ENCODE measurements at places on chromosomes 4 and X.

DNA sequence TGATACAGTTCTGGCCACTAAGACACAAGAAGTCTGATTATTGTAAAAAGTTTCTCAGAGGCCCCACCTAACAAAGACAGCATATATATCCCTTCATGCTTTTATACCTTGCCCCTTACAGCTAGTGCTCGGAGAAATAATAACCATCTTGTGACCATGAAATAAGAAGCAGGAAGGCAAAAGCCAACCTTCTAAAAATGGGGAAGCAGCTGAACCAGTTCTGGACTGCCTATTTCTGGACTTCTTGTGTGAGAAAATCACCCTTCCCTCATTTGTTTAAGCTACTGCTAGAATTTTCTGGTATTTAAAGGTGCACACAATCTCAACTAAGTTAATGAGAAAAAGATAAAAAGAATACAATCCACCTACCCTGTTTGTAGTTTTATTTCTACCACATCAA is 87.5 kb downstream of the CNOT6L start:
- no peak for DNase-seq

- no peak for DNase-seq
Observed at GRCh38 chr4:25861280-25861950, 1.4 kb downstream of the SEL1L3 start.

- no peak for DNase-seq
Observed at GRCh38 chrX:150303386-150304097, 59.6 kb upstream of the MAMLD1 start.

DNA sequence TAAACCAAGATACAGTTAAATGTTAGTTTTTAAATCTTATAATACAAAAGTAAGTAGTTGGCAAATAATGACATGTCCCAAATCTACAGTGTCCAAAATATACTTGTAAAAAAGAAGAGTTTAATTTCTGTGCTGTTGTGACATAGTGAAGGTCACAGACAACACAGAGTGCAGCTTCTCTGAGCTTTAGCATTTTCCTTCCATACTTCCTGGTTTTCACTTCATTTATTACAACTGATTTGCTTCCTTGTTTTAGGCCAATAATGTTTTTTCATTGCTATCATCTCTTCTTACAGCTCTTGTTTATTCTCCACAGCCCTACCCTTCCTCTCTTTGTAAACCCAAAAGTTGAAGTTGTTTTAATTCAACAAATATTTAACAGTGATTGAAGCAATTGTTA is 132.4 kb upstream of the TET2 start:
- DNase-seq, result no peak

- no peak for DNase-seq
Observed at GRCh38 chrX:148903176-148903575, 402.8 kb downstream of the AFF2 start.

DNA sequence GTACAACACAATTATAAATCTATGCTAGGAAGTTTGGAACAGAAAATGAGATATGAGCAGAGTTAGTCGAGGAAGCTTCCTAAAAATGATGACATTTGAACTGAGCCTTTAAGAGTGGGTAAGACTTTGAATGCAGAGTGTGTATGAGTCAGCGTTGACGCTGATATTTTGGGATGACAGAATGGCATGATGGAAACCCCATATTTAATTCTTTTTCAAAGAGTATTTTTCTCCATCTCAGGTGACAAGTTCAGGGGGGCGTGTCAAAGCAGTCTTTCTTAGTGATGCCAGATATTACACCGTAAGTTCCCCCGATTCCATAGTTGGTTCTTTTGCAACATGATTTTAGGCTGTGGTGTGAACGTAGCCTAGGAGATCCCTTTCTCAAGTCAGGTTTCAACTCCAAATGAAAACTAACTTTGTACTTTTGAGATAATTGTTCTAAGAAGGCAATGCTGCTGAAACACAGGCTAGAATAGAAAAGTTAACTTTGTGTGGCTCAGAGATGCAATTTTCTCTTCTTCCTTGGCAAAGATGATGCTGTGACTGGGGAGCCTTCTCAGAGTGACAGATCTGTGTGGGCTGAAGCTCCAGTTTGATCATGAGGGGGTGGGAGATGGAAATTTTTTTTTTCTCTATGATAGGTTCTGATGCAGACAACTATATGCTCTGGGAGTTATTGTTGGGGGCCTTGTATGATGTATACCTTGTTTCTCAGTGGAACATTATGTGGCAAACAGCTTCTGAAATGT is 59.2 kb downstream of the GLUD2 start:
- DNase-seq, result no peak

GRCh38 chr4:55318175-55319129 is 27.6 kb upstream of the SRD5A3 start:
- no peak for DNase-seq

DNA sequence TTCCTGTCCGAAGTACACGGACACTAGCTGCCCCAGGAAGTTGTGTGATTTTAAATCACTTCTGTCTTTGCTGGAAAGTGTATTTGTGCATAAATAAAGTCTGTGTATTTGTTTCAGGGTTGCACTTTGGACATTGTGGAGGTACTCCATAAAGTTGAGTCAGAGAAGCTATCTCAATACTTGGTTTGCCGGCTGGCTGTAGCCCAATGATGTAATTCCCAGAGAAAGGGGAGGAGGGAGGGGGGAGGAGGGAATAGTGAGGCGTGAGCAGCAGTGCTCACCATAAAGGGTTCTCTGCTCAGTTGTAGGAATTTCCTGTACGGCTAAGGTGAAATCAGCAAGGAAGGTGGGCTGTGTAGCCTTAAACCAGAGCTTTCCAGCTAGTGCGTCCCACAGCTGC is 7.5 kb downstream of the APEX2 start:
- no peak for DNase-seq

- no peak for DNase-seq
Observed at GRCh38 chrX:72316408-72317110, 10.8 kb upstream of the CITED1 start.

DNA sequence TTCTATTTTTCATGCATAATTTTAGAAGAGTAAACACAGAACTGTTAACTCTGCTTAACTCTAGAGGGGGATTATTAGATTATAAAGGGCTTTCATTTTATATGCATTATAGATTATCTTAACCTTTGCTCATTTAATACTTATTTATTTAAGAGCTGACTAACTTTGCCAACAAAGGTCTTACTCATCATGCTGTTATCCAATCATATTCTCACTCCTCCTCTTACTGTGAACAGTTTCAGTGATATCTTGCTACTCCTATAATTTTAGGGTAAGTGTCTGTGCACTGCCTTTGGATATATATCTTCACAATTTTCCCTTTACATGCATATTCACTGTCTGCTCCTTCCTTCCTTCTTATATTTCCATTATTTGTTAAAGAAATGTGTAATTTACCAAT is 1814.9 kb downstream of the STIM2 start:
- no peak for DNase-seq

DNA sequence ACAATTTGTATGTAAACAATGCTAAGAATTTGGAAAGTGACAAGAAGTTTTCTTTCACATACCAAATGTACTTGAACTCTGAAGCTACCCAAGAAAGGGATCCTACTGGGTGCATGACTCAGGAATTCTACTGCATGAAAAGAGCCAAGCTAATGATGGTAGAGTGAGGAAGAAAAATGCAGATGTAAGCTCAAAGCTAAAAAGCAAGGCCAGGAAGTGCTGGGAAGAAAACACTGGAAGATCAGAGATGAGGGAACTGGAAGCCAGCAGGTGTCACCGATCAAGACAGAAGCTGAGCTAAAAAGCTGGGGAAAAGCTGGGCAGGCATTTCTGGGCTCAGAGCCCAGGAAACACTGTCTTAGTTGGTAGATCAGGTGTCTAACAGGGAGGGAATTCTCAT is 449.1 kb downstream of the NKX6-1 start:
- DNase-seq, result peak; percentile 24

DNA sequence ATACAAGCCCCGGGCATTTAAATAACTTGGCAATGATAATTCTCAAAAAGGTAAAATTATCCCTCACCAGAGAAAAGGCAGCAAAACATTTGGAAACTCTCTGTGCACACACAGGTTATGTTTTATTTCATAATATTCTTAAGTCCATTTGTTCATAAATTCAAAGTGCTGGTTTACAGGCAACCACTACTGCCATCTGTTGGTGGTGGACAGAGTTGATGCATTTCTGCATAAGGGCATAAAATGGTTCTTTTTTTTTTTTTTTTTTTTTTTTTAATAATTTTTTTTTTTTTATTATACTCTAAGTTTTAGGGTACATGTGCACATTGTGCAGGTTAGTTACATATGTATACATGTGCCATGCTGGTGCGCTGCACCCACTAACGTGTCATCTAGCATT is 31.5 kb upstream of the IL21 start:
- DNase-seq, result no peak

DNA sequence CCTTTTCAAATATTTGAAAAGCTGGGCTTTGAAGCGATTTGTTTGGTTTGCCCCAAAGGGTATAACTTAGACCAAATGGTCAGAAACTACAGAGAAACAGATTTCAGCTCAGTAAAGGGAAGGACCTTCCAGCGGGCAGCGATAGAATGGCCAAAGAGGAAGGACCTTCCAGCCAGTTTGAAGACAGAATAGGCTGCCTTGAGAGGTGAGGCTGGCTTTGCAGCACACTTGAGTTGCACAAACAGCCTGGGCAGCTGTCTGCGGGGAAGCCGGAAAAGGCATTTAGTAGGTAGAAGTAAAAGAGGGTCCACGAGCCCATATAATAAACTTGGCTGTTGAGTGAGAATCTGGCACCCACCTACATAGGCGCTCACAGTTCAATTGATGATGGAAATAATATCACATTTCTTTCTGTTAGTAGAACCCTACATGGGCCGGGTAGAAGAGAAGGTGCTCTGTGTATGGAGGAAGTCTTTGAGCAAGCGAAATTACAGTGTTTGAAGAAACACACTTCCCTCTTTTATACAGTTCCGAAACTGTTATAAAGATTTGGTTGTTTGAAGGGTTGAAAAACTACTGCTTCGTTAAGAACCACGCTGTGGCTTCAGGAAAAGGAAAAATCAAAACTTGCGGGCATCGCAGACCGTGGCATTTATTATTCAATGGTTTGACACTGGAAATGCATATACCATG is 75.0 kb upstream of the SORBS2 start:
- DNase-seq, result no peak

GRCh38 chr4:6179362-6179761 is 21.0 kb downstream of the JAKMIP1 start:
- DNase-seq, result no peak

- DNase-seq, result no peak
Observed at GRCh38 chr4:138242834-138243156, 646 bp upstream of the SLC7A11 start.

GRCh38 chr4:35649011-35649410 is 595.3 kb downstream of the ARAP2 start:
- no peak for DNase-seq

GRCh38 chrX:38327007-38327774 is at the start of gene RPGR:
Gene RPGR, minus strand, starts transcription at chrX:38327509. Its CDS starts 142 bp downstream, at chrX:38327367.
- DNase-seq, result peak; percentile 91

DNA sequence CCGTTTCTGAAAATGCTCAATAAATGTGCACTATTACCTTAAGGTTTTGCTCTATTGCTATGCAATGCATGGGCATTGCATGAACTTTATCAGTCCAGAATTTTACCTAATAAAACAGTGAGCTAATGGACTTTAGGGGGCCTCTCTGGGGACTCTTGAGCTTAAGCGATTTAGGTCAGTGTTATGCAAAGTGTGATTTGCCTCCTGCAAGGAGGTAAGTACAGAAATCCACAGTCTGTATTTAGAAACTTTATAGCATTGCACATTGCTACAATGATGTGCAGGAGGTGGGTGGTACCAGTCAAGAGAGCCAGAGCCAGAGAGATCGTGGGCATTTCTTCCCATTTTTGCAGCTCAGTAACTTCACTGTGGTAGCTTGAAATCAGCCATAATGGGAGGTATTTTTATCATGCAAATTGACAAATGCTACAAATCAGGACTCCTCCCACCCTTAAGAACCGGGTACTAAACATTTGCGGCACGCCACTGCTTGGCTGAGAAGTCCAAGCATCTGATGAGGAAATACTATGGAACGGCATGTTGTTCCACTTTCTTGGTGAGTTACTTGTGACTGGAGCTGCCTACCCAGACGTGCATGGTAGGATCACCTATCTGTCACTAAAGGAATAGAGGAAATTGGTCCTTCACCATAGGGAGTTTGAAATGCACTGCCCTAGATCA is 174.6 kb upstream of the PGRMC2 start:
- DNase-seq, result no peak

GRCh38 chrX:9315086-9315485 is 149.8 kb upstream of the TBL1X start:
- no peak for DNase-seq

DNA sequence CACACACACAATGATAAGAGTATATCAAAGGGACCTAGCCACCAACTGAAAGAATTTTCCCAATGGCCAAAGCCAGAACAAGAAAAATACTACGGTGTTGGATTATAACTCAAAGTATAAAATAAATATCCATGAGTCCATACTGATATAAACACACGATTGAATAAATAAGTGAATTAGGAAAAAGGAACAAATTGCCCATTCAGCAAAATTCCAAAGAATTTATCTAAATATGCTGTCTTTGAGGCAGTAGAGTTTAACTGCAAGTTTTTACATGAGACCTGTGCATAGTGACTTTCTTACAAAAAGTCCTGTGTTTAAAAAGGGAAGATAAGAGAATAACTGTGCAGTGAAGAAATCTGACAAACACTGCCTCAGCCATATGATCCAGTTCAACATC is 278.8 kb upstream of the PPARGC1A start:
- DNase-seq, result no peak

GRCh38 chr4:83552083-83552482 is 16.2 kb downstream of the GPAT3 start:
- DNase-seq, result no peak

- no peak for DNase-seq
Observed at GRCh38 chrX:49999087-49999486, 76.7 kb downstream of the CLCN5 start.

GRCh38 chr4:181308476-181309312 is 934.5 kb upstream of the TENM3 start:
- DNase-seq, result no peak

- peak; percentile 29 for DNase-seq
Observed at GRCh38 chrX:45445745-45446412, 245.2 kb upstream of the DIPK2B start.

GRCh38 chr4:123621072-123621705 is 224.6 kb downstream of the SPRY1 start:
- DNase-seq, result no peak

DNA sequence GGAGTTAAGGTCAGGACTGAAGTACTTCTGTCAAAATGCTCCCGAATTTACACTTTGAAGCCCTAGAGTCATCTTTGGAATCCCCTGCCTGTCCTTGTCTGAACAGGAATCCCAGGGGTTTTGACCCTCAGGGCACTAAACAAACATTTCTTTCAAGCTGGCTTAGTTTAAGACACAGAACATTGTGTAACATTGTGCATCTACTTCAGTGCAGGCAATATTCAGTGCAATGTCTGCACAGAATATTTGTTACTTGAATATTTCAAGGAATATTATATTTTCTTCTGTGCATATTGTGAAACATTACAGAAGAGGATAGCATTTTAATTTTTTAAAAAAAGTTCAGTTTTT is 763.4 kb downstream of the PCDH18 start:
- DNase-seq, result no peak

- DNase-seq, result no peak
Observed at GRCh38 chrX:153557618-153558355, 40.3 kb downstream of the ATP2B3 start.

- DNase-seq, result peak; percentile 28
Observed at GRCh38 chrX:41922431-41923151, 763 bp downstream of the CASK start.

GRCh38 chr4:24582235-24582832 is 2.0 kb downstream of the DHX15 start:
- no peak for DNase-seq

GRCh38 chr4:182478475-182478874 is 235.3 kb downstream of the TENM3 start:
- DNase-seq, result peak; percentile 51

- peak; percentile 89 for DNase-seq
Observed at GRCh38 chr4:176195184-176195978, at the start of gene SPATA4. Gene SPATA4, minus strand, starts transcription at chr4:176195585. Its CDS starts 23 bp downstream, at chr4:176195562.
